ENCODE measurements at places on chromosomes 1 and 21. TPM values are rescaled to one million over a fixed set of nuclear protein-coding genes. Genes with fewer than 3 reads are reported as not detected.

GRCh38 chr1:163295949-163296348, 25.8 kb upstream of the NUF2 start:
- no peak for DNase-seq

GRCh38 chr1:26723013-26723991, 27.5 kb downstream of the ARID1A start:
- DNase-seq = no peak

DNA sequence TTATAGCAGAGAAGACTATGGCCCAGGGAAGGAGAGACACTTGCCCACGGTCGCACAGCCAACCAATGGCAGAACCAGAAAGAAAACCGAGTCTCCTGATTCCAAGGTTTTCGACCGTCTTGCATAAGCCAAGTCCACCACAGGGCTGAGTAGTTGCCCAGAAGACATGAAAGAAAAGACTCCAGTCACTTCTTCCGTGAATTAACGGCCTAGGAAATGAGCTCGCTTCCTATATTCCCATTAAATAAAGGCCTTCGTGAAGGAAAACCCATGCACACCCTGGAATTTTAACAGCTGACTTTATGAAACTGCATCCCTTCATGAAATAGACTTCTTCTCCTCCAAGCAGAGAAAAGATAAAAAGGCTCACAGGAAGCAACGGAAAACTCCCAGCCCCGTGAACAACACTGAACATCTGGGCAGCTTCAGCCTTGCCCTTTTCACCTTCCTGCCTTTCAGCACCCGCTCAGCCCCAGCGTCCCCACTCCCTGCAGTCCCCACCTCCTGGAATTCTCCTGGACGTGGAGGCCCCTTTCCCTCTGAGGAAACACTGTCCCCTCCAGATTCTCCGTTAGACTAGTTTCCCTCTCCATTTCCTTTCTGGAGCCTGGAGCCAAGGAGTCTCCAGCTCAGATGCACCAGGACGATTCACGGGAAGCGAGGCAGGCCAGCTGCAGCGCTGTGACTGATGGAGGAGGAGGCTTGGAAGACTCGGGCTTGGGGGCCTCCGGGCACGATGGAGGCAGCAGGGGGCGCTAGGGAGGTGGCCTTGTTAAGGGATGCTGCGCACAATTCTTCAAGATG, 2.7 kb upstream of the MYOC start:
- DNase-seq = peak; percentile 60

DNA sequence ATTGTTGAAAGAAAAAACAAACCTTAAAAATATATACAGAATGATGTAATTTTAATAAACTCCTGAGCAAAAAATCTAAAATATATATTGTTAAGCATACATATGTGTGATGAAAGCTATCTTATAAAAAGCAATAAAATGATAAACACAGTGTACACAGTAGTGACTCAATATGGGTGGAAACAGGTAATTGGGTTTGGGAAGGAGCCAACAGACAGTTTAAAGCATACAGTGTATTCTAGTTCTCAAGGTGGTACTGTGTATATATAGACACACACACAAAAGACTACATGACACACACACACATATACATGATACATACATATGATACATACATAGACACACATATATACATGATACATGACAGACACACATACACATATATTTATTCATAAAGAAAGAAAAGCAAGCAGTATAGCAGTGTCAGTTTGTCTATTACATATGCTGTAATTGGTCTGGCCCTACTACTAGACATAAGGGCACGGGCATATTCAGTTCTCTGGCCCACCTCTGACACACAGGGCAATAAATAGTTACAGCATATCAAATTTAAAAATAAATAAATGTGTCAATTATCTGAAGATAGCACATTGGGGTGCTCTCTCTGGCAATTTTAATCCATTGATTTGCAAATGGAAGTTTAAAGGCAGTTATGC, 330.2 kb downstream of the S1PR1 start:
- DNase-seq = no peak

DNA sequence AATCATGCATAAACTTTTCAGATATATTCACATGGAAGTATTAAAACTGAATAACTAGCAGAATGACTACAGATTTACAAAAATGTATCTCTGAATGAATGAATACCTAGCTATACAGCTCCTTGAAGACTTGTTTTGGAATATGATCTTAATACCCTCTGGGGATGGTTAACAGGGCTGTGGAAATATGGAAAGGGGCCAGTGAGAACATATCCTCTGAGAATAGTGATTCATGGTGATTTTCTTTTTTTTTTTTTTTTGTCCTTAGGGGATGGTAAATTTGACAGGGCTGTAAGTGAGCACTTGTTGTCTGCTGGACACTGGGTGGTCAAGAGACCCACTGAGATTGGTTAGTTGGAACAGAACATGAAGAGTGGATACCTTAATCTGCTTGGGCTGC, 80.7 kb upstream of the HP1BP3 start:
- no peak for DNase-seq

GRCh38 chr1:115677182-115677555, 35.4 kb downstream of the VANGL1 start:
- DNase-seq = no peak

GRCh38 chr1:21680918-21681317, 11.8 kb upstream of the RAP1GAP start:
- DNase-seq = no peak

DNA sequence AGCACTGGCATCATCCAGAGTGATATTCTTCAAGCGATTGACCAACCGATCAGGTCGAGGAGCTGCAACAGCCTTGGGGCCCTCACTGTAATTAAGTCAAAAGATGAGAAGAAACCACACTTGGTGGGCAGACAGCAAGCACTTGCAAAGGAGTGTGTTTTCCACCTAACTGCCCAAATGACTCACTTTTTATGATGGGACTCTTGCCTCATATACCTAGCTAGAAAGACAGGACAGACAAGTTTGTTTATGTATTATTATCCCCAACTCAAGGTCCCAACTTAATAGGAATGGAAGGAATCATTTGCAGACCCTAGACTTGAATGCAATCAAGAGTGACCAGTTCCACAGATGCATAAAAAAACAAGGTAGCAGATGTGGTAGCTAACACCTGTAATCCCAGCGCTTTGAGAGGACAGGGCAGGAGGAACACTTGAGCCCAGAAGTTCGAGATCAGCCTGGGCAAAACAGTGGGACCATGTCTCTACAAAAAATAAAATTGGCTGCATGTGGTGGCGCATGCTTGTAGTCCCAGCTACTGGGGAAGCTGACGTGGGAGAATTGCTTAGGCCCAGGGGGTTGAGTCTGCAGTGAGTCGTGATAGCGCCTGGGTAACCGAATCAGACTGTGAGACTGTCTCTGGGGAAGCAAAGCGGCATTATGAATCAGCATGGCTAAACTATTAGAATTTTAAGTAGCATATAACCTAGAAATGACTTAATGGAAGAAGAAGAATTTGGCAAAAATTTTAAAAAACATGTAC, 2.3 kb upstream of the NRAS start:
- DNase-seq = no peak

DNA sequence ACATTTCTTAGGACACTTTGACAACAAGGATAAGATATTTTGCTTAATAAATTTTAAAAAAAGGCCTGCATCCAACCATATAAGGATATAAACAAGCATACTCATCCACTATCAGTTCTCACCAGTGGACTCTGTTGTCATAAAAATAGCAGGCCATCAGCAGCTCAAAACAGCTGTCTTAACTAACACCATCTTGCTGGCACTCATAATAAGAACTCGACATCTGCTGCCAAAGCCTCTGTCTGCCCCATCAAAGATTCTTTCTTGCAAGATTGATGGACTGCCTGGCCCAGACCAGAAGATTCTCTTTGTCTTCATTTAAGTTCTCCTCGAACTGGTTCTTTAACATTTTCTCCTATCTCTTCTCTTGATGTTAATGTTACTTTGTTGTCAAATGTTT, 10.1 kb downstream of the JMJD4 start:
- no peak for DNase-seq

- DNase-seq = no peak
Measured at GRCh38 chr1:109529881-109530456, 9.7 kb upstream of the GPR61 start.

DNA sequence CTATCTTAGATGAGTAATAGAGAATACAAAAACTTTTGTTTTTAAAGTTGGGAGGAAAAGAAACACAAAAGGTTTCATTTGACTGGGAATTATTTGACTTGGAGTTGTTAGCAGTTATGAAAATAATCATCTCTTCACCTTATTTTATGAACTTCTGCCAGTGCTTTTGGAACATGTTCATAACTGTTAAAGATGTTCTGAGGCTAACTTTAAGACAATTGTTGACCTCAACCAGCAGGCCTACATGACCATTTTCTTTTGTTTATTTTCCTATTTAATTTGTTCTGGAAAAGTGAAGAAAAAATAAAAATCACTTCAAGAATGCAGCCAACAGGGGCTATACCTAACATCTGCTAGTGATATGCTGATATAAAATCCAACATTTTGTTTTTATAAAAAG, 37.4 kb downstream of the JAM2 start:
- DNase-seq = no peak

- DNase-seq = no peak
Measured at GRCh38 chr1:25487628-25488027, 55.8 kb upstream of the LDLRAP1 start.

CHI3L2 gene
- total RNA-seq = 1.3 TPM

SPRR2E gene
- total RNA-seq = not detected

DENND1B gene
- 18.2 TPM for total RNA-seq

ELAPOR1 gene
- total RNA-seq = 19.7 TPM

ESPN gene
- 1.0 TPM for total RNA-seq

GBP3 gene
- 7.5 TPM for total RNA-seq

ZMYND12 gene
- total RNA-seq = 0.28 TPM

MX1 gene
- 26.7 TPM for total RNA-seq

OLFML3 gene
- total RNA-seq = 0.11 TPM
